ENCODE measurements at places on chromosomes 13 and 19. TPM values are rescaled to one million over a fixed set of nuclear protein-coding genes. Genes with fewer than 3 reads are reported as not detected.

Gene MISP
- not detected for total RNA-seq

Gene PSG7
- total RNA-seq: not detected

DNA sequence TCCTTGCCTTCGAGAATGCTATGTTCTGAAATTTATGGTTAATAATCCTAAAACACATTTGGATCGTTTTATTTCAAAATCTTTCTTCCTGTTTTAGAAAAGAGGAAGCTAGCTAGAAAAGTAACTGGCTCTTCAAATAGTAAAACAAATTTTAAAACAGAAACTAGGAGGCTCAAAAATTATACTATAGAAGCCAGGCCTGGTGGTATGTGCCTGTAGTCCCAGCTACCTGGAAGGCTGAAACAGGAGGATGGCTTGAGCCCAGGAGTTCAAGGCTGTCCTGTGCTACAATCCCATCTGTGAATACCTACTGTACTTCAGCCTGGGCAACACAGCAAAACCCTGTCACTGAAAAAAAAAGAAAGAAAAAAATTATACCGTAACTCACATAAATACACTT lies 57.9 kb downstream of the ELF1 start:
- H3K27me3 ChIP-seq: no peaks in the 10 kb centered on the region
- DNase-seq: no peak
- no peak overlapping the region for H3K4me3 ChIP-seq
- H3K36me3 ChIP-seq: peaks cover 13% of the 10 kb centered on the region

Gene FCHO1
- total RNA-seq: 38.7 TPM

Gene TJP3
- 1.7 TPM for total RNA-seq

DNA sequence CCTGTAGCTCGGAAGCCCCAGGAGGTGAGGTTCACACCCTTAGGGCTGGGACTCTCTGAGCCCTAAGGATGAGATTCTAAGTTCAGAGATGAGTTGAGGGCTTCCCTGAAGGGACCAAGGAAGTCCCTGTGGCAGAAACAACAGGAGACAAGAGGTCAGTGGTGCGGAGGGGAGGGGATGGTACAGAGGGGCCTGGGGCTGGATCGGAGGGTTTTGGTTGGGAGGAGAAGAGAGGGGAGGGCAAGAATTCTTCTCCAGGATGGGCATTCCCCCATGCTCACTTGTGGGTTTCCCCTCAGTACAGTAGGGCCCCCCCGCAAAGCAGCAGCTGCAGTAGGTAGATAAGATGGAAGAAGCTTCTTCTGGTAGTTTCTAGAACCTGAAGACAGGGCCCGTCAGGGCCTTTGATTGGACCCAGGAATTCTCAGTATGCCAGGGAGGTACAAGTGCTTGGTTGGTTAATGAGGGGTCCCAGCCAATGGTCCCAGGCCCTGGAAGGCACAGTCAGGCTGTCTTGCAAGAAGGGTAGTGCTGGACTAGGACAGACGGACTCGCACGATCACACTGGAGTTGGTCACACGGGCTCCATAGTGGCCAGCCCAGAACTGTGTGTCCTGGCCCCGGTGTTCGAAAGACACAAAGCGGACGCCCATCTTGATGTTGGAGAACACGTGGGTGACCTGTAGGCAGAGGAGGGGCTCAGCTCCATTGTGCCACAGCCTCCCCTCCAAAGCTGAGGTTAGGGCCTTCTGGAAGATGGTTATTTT lies 7.3 kb downstream of the FBXO27 start:
- no peaks in the 10 kb centered on the region for H3K36me3 ChIP-seq
- no peak overlapping the region for H3K4me3 ChIP-seq
- no peak for DNase-seq
- H3K4me1 ChIP-seq: no peaks in the 10 kb centered on the region
- H3K27ac ChIP-seq: no peak overlapping the region
- no peaks in the 10 kb centered on the region for H3K27me3 ChIP-seq

DNA sequence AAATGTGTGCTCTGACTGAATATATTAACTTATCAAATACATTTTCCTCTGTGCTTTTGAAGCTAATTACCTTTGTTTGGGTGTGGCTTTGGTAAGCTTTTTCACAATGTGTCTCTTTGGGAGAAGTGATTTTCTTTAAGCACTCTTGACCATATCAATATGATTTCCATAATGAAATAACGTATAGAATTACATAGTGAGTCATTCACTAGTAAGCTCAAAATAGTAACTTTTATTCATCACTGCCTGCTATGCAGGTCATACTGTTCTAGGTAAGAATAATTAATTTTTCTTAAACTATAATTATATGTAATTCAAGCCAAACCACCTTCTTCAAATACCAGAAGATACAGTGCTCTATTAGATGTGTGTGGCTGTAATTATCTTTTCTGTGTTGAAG lies 480.7 kb downstream of the MYO16 start:
- no peak for DNase-seq
- H3K27ac ChIP-seq: no peak overlapping the region
- H3K4me1 ChIP-seq: no peaks in the 10 kb centered on the region
- H3K36me3 ChIP-seq: no peaks in the 10 kb centered on the region

Gene TSSK6
- total RNA-seq: 3.1 TPM

Gene LAIR1
- total RNA-seq: 12.9 TPM

Gene CYP4F2
- total RNA-seq: not detected

- no peak for DNase-seq
- H3K27ac ChIP-seq: no peak overlapping the region
- H3K36me3 ChIP-seq: no peaks in the 10 kb centered on the region
- no peaks in the 10 kb centered on the region for H3K27me3 ChIP-seq
Observed at GRCh38 chr19:30854207-30854606, 482.0 kb downstream of the ZNF536 start.

DNA sequence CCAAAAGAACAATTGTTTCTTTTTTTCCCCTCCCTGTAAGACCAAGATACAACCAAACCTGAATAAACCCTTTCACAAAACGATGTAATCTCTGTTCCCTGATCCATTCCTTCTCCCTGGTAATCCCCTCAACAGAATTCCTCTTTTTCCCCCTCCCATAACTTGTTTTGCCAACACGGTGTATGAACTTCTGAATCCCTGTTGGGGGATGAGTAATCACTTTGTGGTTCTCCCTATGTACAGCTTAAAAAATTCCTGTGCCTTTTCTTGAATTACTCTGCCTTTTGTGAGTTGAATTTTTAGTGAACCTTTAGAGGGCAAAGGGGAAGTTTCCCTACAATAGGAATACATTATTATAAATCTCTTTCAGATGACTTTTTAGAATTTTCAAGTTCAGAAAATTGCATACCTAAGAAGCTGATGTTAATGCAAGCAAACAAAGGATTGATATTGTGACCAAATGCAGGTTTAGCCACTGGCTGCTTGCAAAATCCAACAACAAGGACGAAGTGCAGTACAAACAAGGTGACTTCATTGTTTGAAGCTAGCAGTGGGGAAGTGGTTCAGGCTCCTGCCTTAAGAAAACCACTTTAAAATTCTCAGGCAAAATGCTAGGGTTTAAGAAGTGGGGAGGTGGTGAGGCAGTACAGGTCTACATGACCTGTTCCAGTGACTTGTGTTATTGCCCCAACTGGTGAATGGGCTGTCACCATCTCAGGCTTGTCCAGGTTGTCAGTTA lies 15.0 kb upstream of the EPSTI1 start:
- DNase-seq: no peak
- no peak overlapping the region for H3K27ac ChIP-seq
- H3K27me3 ChIP-seq: no peaks in the 10 kb centered on the region
- no peaks in the 10 kb centered on the region for H3K36me3 ChIP-seq
- H3K4me3 ChIP-seq: no peak overlapping the region
- no peaks in the 10 kb centered on the region for H3K4me1 ChIP-seq

GRCh38 chr13:35343417-35343816 lies 133.1 kb downstream of the MAB21L1 start:
- H3K27ac ChIP-seq: no peak overlapping the region
- no peaks in the 10 kb centered on the region for H3K36me3 ChIP-seq
- no peaks in the 10 kb centered on the region for H3K4me1 ChIP-seq
- DNase-seq: no peak
- H3K27me3 ChIP-seq: no peaks in the 10 kb centered on the region

GRCh38 chr19:6413291-6413690 lies 11.3 kb downstream of the KHSRP start:
- no peaks in the 10 kb centered on the region for H3K27me3 ChIP-seq
- H3K4me1 ChIP-seq: no peaks in the 10 kb centered on the region
- no peak overlapping the region for H3K27ac ChIP-seq

DNA sequence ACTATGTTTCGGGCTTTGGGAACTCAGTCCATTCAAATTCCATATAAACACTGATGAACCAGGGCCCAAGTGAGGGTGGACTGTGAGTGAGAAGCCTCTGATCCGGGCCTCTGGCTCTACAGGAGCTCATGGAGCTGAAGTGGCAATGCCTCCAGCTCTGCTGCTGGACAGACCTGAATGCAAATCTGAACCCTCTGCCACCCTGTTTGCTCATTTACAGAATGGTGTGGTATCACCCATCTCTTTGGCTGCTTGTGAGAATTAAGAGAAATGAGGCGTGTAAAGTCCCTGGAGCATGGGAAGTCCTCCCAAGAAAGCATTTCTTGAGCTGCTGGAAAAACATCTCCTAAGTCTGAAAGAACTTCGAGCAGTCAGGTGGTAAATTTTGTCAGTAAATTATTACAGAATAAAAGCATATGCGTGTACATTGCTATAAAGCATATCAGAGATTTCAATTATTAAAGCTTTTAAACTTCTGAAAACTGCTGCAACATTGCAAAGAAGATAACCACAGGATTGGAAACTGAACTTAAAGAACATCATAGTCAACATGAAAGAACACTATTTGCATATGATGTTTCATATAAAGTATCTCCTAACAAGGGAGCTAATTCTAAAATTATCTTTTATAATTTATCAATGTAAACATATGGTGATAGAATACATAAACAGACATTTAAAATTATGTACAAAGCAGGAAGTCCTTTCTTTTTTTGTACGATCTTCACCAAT lies 369.0 kb downstream of the UQCRFS1 start:
- no peak overlapping the region for H3K4me3 ChIP-seq
- DNase-seq: no peak
- H3K4me1 ChIP-seq: no peaks in the 10 kb centered on the region
- H3K27ac ChIP-seq: no peak overlapping the region
- H3K36me3 ChIP-seq: no peaks in the 10 kb centered on the region

DNA sequence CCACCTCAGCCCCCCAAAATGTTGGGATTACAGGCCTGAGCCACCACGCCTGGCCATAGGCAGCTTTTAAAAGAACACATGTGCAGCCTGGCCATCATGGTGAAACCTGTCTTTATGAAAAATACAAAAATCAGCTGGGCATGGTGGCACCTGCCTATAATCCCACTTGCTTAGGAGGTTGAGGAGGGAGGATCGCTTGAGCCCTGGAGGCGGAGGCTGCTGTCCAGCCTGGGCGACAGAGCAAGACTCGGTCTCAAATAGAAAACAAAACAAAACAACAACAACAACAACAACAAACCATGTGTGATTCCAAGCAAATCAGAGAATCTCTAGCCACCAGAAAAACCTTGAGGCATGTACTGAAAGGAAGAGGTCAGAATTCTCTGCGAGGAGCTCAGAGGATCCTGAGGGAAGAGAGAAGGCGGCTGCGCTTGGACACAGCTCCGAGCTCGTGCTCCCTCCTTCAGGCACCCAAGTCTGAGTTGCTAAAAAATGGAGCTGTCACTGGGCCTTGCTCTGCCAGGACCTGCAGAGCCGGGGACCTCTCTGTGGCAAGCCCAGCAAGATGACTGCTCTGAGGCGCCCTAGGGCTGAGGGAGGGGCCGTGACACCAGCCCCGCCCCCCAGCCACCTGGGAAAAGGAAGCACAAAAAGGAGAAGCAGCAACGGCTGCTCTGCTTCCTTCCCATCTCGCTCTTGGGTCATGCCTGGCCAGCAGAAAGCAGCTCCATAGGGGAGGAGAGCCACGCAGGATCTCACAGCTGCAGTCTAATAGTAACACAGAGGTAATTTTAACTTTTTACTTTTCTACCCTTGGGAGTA lies at the start of gene ARL11:
Gene ARL11, plus strand, starts transcription at position 677 of the 822 bp plus-strand sequence. CDS start 1,941 bp downstream, outside the sequence.
- H3K4me1 ChIP-seq: peaks cover 11% of the 10 kb centered on the region
- no peaks in the 10 kb centered on the region for H3K27me3 ChIP-seq
- H3K27ac ChIP-seq: peak within 1 kb of the TSS; percentile 16
- peak; percentile 53 for DNase-seq
- peak within 1 kb of the TSS; percentile 62 for H3K4me3 ChIP-seq

Gene KISS1R
- 2.3 TPM for total RNA-seq

GRCh38 chr19:15374105-15374651 lies 5.4 kb downstream of the AKAP8 start:
- peaks cover 32% of the 10 kb centered on the region for H3K36me3 ChIP-seq
- peaks cover 22% of the 10 kb centered on the region for H3K4me1 ChIP-seq
- DNase-seq: no peak
- no peak overlapping the region for H3K4me3 ChIP-seq
- no peaks in the 10 kb centered on the region for H3K27me3 ChIP-seq
- no peak overlapping the region for H3K27ac ChIP-seq

Gene TMEM59L
- not detected for total RNA-seq

Gene MEX3D
- total RNA-seq: 10.8 TPM

Gene NLRP5
- total RNA-seq: not detected

GRCh38 chr13:48731957-48732569 lies 78.3 kb downstream of the CYSLTR2 start:
- H3K27ac ChIP-seq: no peak overlapping the region
- peak overlapping the region; percentile 45 for H3K4me3 ChIP-seq
- H3K27me3 ChIP-seq: no peaks in the 10 kb centered on the region
- H3K4me1 ChIP-seq: no peaks in the 10 kb centered on the region
- no peaks in the 10 kb centered on the region for H3K36me3 ChIP-seq
- DNase-seq: peak; percentile 30

DNA sequence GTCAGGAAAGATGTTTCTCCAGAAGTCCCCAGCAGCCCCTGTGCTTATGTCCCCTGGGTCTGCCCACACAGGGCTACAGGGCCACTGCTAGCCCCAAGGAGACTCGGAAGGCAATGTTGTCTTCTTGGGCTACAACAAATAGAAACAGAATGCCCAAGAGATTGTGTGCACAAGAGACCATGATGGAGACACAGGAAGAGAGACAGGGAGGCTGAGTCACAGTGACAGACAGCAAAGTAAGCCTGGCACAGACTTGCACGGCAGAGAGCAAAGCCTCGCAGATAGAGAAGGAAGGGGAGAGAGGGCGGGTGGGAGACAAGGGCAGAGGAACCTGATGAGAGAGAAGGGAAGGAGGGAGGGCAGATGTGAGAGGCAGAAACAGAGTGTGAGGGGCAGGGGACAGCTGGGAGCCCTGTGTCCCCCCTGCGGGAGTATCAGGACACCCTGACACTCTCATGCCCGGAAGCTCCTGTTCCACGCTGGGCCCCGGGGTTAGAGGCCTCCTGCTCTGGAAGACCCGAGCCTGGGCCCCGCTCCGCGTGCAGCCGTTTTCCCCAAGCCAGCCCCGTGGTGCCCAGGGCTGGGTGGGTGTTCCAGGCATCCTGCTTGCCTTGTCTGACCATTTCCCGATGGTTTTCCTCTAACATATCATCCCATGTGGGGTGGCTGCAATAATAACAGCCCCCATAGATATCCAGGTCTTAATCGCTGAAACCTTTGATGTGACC lies 2.7 kb upstream of the PLA2G4C start:
- H3K27me3 ChIP-seq: no peaks in the 10 kb centered on the region
- no peaks in the 10 kb centered on the region for H3K4me1 ChIP-seq
- no peak overlapping the region for H3K4me3 ChIP-seq
- no peak for DNase-seq
- H3K36me3 ChIP-seq: no peaks in the 10 kb centered on the region
